Activated T-helper 1 cell treated with anti-CD3 and anti-CD28 coated beads, Interleukin-12 subunit alpha, Interleukin-12 subunit beta, Interleukin-2, Interleukin-4 antibody, amounts not matched to agents 30 ng/mL and 10 ng/mL and 1 ng/mL, durations not matched to agents 14 hours and 24 hours and 36 hours (primary cell): ENCODE measurements at places on chromosomes 12 and 14.

- DNase-seq = no peak
Observed at GRCh38 chr14:73755434-73756014, 41.3 kb upstream of the PNMA1 start.

DNA sequence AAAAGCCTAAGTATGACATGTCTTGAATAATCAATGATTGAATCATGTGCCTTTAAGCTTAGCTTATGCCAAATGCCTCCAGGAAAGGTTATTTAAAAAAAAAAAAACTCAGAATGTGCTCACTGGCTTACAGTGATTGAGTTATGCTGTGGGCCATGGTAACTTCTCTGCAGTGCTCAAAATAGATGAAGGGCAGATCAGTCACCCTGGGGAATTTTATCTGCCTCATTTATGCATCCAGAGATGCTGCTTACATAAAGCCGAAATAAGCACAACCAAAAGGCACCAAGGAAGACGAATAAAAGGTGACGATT lies 118.7 kb upstream of the MDM1 start:
- DNase-seq = no peak

- no peak for DNase-seq
Observed at GRCh38 chr14:28751467-28752058, 15.0 kb upstream of the FOXG1 start.

DNA sequence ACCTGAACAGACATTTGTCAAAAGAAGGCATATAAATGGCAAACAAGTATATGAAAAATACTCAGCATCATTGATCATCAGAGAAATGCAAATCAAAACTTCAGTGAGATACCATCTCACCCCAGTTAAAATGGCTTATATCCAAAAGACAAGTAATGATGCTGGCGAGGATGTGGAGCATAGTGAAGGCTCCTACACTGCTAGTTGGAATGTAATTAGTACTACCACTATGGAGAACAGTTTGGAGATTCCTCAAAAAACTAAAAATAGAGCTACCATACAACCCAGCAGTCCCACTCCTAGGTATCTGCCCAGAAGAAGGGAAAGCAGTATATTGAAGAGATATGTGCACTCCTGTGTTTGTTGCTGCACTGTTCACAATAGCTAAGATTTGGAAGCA lies 146.1 kb downstream of the TGFB3 start:
- no peak for DNase-seq
